Vagina (tissue), 2 donors: ENCODE measurements at places on chromosomes 1 and 21. TPM values are rescaled to one million over a fixed set of nuclear protein-coding genes. Genes with fewer than 3 reads are reported as not detected.

DNA sequence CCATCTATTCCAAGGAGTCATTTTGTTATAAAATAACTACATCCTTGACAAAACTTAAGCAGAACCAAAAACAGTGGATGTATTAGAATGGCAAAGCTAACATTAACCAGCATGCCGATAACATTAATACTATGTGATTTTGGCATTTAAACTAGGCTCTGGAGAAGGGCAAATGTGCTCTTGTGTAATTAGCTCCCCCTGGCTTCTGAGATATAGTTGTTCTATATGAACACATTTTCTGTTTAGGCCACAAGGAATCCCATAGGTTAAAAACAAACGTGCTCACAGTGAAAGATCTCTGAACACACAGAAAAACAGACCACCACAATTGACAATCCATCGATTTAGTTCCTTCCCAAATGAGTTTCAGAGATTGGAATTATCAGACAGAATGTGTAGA is 57.4 kb upstream of the TARS2 start:
- H3K27ac ChIP-seq, result no peak overlapping the region
- no peaks in the 10 kb centered on the region for H3K4me1 ChIP-seq
- H3K27me3 ChIP-seq, result no peaks in the 10 kb centered on the region
- no peak for DNase-seq
- no peaks in the 10 kb centered on the region for H3K36me3 ChIP-seq

- H3K27me3 ChIP-seq, result no peaks in the 10 kb centered on the region
- H3K36me3 ChIP-seq, result no peaks in the 10 kb centered on the region
- no peak for DNase-seq
- peak overlapping the region; percentile 97 for H3K27ac ChIP-seq
Observed at GRCh38 chr1:154962156-154962749, 671 bp upstream of the PYGO2 start.

GRCh38 chr1:242462867-242463266 is 61.6 kb downstream of the PLD5 start:
- no peak for DNase-seq
- H3K36me3 ChIP-seq, result no peaks in the 10 kb centered on the region
- no peaks in the 10 kb centered on the region for H3K27me3 ChIP-seq

DNA sequence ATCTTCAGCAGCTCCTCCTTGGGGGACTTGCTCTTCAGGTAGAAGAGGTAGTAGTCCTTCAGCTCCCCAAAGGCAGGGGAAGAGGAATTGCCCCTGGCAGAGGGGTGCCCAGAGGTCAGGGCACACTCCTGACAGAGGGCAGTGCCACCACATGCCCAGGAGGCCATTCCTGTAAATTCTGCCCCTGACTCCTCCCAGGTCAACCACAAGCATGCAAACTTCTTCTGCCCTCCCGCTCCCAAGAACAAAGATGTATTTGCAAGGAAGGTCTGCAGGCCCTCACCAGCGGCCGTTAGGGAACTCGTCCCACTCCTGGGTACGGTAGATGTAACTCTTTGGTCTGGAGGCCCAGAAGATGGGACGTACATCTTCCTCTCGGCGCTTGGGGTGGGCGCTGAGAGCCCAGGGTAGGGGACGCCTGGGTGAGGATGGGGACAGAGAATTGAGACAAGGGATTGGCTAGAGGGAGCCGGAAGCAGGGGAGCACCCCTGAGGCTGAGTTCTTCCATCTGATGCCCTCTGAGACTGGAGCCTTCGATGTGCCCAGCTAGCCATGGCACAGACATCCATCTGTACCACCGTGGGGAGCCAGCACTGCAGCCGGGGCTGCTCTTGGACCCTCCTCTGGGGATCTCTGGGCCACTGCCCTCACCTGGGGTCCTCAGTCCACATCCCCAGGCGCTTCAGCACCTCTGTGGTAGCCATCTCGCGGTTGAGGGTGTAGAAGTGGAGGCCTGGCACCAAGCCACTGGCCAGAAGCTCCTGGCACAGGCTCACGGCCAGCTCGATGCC is 11.1 kb downstream of the MTHFR start:
- H3K4me3 ChIP-seq, result no peak overlapping the region
- H3K36me3 ChIP-seq, result peaks cover 55% of the 10 kb centered on the region
- peaks cover 33% of the 10 kb centered on the region for H3K4me1 ChIP-seq
- no peaks in the 10 kb centered on the region for H3K27me3 ChIP-seq

DNA sequence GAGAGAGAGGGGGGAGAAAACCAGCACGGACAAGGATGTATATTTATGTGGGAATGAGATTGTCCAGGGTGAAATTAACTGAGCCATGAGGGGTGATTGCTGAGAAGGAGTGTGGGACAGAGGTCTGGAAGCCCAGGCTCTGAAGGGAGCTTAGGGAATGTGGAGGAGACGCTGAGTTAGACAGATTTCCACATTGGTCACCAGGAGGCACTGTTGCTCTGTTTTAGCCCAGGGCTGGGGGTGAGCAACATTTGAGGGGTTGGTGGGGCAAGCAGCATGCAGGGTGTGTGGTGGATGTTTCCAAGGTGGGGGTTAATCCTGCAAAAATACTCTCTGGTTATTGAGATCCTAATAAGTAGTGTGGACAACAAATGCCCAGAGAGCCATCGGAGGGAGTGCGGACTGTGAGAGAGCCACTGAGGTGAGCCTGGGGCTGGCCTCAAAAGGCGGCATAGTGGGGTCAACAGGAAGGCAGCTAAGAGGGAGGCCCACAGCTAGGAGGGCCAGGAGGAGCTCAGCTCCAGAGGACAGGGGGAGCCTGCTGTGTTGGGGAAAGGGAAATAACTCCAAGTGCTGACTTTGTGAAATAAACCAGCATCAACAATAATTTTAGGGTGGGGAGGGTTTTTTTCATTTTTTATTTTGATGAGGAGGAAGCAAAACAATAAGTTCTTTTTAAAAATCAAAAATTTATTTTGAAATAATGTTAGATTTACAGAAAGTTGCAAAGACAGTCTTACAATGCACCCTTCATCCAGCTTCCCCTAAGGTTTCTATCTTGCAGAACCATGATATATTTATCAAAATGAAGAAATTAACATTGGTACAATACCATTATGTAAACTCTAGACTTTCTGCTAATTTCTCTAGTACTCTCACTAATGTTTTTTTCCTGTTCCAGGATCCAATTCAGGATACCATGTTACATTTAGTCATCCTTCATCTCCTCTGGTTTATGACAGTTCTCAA is 82.8 kb upstream of the CD34 start:
- DNase-seq, result peak; percentile 77
- no peak overlapping the region for H3K27ac ChIP-seq
- H3K4me3 ChIP-seq, result no peak overlapping the region
- H3K4me1 ChIP-seq, result peaks cover 6% of the 10 kb centered on the region

- no peak for DNase-seq
- H3K27ac ChIP-seq, result no peak overlapping the region
- H3K4me3 ChIP-seq, result no peak overlapping the region
- no peaks in the 10 kb centered on the region for H3K36me3 ChIP-seq
- no peaks in the 10 kb centered on the region for H3K27me3 ChIP-seq
Observed at GRCh38 chr21:38202811-38203210, 54.0 kb upstream of the KCNJ15 start.

GRCh38 chr1:211334986-211335385 is 8.4 kb downstream of the TRAF5 start:
- H3K4me1 ChIP-seq, result peaks cover 44% of the 10 kb centered on the region
- no peaks in the 10 kb centered on the region for H3K27me3 ChIP-seq
- peak; percentile 32 for DNase-seq
- H3K36me3 ChIP-seq, result no peaks in the 10 kb centered on the region

GRCh38 chr21:33937146-33937545 is 21.5 kb upstream of the ATP5PO start:
- no peaks in the 10 kb centered on the region for H3K27me3 ChIP-seq
- peaks cover 10% of the 10 kb centered on the region for H3K4me1 ChIP-seq
- no peaks in the 10 kb centered on the region for H3K36me3 ChIP-seq
- H3K4me3 ChIP-seq, result no peak overlapping the region
- DNase-seq, result no peak

GRCh38 chr1:212234431-212235395 is 50.5 kb upstream of the PPP2R5A start:
- DNase-seq, result no peak
- H3K27me3 ChIP-seq, result no peaks in the 10 kb centered on the region
- H3K4me1 ChIP-seq, result peaks cover 33% of the 10 kb centered on the region

GRCh38 chr1:185789501-185790193 is 55.5 kb downstream of the HMCN1 start:
- H3K27ac ChIP-seq, result no peak overlapping the region
- H3K36me3 ChIP-seq, result no peaks in the 10 kb centered on the region
- H3K4me1 ChIP-seq, result peaks cover 10% of the 10 kb centered on the region
- no peak for DNase-seq

DNA sequence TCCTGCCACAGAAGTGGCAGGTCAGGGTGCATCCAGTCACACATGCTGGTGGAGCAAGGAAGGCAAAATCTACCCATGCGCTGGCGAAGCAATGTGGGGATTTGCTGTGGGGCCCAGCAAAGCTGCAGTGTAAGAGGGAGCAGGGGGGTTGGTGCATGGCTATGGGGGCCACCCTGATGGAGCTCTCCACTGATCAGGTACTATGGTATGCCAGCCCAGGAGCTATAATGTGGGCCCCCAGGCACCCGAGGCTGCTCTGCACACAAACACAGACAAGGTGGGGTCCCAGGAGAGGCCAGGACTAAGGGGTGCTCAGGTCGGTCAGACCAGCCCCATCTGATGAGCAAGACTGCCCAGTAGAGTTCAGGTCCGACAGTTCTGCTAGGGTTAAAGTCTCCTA is 213.5 kb downstream of the ZC3H11B start:
- DNase-seq, result no peak
- no peaks in the 10 kb centered on the region for H3K27me3 ChIP-seq
- no peak overlapping the region for H3K27ac ChIP-seq
- no peaks in the 10 kb centered on the region for H3K36me3 ChIP-seq
- no peak overlapping the region for H3K4me3 ChIP-seq

DNA sequence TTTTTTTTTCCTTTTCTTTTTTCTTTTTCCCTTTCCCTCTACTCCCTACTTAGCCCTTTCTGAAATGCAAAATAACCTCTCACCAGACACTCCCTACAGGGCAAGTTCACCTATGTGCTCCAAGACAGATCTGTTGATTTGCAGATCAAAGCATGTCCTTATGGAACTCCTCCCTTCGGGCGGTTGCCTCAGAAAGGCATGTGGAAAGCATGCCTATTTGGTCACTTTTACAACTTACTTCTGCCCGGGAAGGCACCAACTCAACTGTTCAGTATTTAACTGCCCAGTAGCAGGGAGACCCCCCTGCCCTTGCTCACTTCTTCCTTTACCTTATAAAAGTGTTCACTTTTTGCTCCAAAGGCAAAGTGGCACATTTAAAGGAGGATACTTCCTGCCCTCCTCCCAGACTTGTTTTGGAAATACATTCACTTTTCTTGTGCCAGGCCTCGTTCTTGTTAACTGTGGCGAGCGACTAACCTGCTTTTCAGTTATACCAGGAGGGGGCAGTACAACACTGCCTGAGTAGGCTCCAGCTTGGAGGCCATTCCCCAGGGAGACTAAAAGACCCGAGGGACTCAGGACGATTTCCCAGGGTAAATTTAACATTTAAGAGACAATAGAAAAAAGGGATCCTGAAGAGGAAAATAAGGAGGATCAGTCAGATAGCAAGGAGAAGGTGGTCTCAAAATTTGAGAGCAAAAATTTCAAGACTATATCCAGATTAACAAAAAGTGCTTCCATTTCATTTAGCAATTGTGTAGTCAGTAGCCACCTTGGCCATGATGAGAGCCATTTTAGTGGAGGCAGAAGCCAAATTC is 12.3 kb upstream of the SLAMF7 start:
- H3K27me3 ChIP-seq, result no peaks in the 10 kb centered on the region
- DNase-seq, result no peak
- H3K4me1 ChIP-seq, result no peaks in the 10 kb centered on the region

DNA sequence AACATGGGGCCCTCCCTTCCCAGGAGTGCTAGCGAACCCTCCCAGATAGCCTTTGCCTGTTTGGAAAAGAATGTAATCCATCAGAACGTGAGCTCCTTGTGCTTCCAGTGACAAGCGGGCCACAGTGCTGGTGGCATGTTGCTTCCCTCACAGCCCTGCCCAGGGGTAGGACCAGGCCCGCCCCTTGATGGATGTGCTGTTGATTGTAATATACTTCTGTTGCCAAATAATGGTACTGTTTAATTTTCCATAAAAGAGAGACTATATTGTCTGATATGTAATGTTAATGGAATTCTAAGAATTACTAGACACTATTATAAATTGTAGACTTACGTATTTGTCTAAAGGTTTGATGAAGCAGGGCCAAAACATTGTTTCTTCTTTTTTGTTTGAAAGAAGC is 16.4 kb downstream of the ATP5PO start:
- no peaks in the 10 kb centered on the region for H3K27me3 ChIP-seq
- no peak for DNase-seq
- peaks cover 18% of the 10 kb centered on the region for H3K4me1 ChIP-seq
- H3K4me3 ChIP-seq, result no peak overlapping the region
- no peaks in the 10 kb centered on the region for H3K36me3 ChIP-seq

DNA sequence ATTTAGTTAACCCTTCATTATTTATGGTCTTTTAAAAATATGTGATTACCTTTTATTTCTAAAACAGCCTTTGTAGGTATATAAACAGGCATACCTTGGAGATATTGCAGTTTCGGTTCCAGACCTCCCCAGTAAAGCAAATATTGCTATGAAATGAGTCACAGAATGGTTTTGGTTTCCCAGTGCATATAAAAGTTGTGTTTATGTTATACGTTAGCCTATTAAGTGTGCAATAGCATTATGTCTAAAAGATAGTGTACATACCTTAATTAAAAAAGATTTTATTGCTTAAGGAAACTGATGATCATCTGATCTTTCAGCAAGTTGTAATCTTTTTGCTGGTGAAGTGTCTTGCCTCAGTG is 44.1 kb downstream of the XCL2 start:
- no peak overlapping the region for H3K27ac ChIP-seq
- peaks cover 13% of the 10 kb centered on the region for H3K4me1 ChIP-seq
- H3K36me3 ChIP-seq, result no peaks in the 10 kb centered on the region
- no peak for DNase-seq
- no peak overlapping the region for H3K4me3 ChIP-seq
- H3K27me3 ChIP-seq, result no peaks in the 10 kb centered on the region

DNA sequence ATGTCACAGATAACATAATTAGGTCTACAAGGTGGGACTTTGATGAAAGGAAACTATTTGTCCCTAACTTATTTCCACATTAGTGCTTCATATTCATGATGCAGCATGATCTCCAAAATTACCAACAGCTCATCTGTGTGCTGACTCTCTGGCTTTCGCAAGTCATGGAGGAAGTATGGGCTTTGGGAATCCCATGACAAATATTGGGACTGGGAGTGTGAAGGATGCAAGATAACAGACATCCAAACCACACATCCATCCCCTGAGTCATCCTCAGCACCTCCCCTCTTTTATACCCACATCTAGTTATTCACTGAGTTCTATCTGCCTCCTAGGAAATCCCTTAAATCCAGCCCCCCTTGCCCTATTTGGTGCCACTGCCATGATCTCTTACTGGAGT is 102.8 kb upstream of the COL24A1 start:
- no peaks in the 10 kb centered on the region for H3K27me3 ChIP-seq
- no peak for DNase-seq
- no peak overlapping the region for H3K27ac ChIP-seq
- no peak overlapping the region for H3K4me3 ChIP-seq
- no peaks in the 10 kb centered on the region for H3K36me3 ChIP-seq

The UMODL1 gene
- total RNA-seq, result not detected

The CHIA gene
- total RNA-seq, result not detected

The RIMKLA gene
- total RNA-seq, result 0.25 TPM

The RSPO1 gene
- 23.3 TPM for total RNA-seq

The LCE1B gene
- not detected for total RNA-seq

The CASQ1 gene
- total RNA-seq, result not detected

The LCE3E gene
- 2.2 TPM for total RNA-seq

The KCNK2 gene
- 2.5 TPM for total RNA-seq

The CDK18 gene
- total RNA-seq, result 27.0 TPM
